Left cardiac atrium (tissue), 4 donors: ENCODE measurements at places on chromosomes 5 and 9. TPM values are rescaled to one million over a fixed set of nuclear protein-coding genes. Genes with fewer than 3 reads are reported as not detected.

GRCh38 chr9:89669361-89669842 is 64.6 kb downstream of the GADD45G start:
- DNase-seq: no peak

GRCh38 chr5:40292006-40292405 is 387.7 kb upstream of the PTGER4 start:
- no peak for DNase-seq

GRCh38 chr9:119298076-119298853 is 71.0 kb downstream of the BRINP1 start:
- no peak for DNase-seq

DNA sequence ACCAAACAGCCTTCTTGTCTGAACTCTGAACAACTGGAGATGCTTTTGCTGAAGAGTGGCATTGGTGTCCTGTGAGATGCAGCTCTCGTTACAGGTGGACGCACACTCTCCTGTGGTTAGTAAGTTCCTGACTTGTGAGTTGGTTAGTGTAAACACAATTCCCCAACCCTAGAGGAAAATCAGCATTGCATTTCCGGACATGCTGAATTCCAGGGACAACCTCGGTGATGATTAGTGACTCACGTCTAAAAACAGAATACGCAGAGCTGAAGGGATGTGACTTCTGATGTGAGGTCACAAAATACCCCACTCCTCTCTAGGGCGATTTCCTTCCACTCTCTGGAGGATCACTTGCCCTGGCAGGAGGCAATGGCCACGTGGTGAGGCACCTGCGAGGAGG is 5.0 kb downstream of the OR2V2 start:
- no peak for DNase-seq

DNA sequence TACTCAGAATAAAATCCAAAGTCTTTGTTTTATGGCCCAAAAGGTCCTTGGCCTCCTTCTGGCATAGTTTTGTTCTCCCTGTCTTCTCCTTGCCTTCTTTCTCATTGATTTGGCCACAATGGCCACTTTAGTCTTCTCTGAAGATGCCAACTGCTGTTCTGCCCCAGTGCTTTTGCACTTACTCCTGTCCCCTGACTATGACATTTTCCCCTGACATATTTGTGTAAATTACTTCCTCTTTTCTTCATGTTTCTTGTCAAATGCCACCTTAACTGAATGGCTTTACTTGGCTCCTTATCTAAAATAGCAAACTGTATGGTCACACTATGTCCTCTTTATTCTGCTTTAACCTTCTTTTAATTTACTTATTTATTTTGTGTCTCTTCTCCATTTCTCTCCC is 484.7 kb upstream of the ARRDC3 start:
- no peak for DNase-seq

DNA sequence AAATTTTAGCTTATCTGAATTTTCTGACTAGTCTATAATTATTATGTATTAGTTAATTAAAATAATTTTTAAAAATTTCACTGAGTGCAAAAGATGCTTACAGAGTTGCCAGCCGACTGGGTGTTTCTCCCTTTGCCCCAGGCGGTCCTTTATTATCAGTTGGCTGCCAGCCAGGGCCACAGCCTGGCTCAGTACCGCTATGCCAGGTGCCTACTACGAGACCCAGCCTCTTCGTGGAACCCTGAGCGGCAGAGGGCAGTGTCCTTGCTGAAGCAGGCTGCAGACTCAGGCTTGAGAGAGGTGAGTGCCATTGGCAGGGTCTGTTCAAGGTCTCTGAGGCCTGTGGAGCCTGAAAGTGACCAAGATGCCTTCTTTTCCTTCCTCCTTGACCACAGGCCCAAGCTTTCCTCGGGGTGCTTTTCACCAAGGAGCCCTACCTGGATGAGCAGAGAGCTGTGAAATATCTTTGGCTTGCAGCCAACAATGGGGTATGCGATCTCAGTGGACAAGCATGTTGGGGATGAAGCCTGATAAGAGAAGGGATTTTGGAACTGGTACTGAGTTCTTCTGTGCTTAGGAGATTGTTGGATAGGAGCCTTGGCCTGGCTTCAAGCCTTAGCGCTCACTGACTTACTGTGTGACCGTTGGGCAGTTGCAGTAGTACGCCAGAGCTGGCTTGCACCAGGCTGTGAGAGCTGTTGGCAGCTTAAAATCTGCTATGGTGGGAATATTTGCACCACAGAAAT is 10.6 kb downstream of the DELE1 start:
- peak; percentile 61 for DNase-seq

DNA sequence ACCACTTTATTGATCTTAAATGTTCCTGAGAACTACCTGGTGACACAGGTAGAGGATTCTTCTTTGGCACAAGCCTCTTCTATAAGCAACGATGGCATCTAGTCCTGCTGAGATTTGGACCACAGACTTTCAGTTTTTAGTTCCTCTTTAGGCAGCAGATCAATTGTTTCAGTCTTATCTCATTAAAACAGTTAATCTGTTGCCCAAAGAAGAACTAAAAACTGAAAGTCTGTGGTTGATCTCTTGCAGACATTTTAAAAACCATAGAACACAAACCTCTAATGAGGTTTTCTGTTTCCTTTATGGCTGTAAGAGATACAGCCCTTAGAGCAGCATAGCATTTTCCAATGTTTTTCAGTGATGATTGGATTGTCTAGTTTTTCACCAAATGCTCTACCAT is 480.9 kb downstream of the MTRR start:
- no peak for DNase-seq

- no peak for DNase-seq
Measured at GRCh38 chr5:171422495-171422894, 3.0 kb downstream of the FGF18 start.

DNA sequence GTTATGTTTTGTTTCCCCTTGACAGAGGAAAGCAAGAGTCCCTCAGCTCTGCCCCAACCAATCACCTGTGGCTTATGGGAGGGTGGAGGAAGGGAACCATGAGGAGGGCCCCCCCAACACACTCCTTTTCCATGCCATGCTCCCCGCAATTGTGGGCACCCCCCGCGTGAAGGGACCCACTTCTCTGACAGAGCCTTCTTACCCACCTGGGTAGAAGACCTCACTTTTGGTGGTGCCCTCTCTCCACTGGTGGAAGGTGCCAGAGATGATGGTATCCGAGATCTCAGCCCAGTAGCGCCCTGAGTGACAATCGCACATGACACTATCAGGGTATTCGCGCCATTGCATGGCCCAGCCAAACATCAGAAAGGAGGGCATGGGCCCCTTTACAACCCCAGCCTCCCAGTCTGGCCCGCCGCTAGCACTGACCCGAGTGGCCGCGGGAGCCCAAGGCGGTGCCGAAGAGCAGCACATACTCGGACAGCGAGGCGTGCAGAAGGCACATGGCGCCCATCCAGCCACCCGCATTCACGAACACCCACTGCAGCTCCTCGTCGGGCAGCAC is 714 bp downstream of the SIGMAR1 start:
- DNase-seq: no peak

GRCh38 chr5:1210832-1211251 is 9.4 kb downstream of the SLC6A19 start:
- DNase-seq: no peak

DNA sequence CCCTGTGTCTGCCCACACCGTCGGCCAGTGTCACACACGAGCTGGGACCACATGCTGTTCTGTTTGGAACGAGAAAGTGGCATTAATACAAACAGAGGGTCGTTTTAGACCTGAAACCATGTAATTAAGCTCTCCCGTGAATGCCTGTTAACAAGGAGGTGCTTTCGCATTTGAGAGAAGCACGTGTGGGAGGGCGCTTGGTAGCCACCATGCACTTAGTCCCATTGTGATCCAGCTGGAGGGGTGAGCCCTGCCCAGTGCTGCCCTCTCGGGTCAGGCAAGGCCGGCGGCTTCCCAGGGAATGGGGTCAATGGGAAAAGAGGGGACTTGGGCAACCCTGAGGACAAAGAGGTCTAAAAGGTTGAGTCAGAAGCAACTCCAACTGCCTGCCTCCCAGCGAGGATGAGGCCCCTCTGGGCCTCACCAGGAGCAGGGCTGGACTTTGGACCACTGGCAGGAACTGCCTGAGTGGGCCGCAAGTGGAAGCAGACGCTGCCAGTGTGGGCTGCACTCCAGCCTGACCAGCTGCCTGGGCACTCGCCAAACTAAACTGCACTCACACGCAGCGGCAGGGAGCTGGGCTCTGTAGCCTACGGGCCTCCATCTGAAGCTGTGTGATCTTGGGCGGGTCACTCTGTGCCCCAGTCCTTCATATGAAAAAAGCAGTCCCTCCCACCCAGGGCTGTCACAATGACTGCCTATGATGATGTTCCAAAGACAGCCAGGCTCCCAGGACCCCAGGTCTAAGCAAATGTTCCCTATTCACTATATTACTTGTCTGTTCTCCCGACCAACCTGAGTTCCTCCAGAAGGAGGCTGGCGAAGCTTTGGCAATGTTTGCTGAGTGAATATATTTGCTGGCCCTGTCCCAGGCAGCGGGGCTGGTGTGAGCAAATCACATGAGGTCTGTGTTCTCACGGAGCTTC is 195.7 kb downstream of the CDK5RAP2 start:
- peak; percentile 50 for DNase-seq

GRCh38 chr9:5917888-5918287 is 27.2 kb downstream of the MLANA start:
- DNase-seq: no peak

DNA sequence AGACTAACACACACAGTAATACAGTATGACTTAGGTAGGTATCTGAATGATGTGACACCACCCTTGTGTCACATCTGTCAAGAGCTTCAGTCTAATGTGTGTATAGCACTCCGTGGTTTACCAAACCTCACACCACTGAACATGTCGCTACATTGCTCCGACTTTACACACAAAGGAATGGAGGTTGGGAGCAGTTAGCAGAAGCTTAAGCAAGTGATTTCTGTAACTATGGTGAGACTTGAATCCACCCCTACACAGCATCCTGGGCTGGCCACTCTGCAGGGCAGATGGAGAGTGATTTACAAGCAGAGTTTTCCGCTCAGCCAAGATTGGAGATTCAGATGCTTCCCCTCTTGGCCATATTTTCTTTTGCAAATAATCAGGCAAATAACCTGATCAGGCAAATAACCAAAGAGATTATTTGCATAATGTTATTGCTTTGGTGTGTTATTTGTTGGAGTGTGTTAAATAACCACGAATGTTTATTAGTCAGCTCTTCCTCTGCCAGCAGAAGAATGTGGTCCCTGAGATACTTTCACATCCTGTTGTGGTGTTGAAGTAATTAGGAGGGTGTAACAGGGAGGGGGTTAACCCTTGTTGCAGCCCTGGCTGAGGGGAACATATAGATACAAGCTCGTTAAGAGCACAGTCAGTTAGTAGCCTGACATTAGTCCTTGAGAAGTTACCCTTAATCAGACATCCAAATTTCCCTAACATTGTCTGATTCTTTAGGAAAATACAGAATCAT is 92.8 kb downstream of the SNX18 start:
- DNase-seq: no peak

DNA sequence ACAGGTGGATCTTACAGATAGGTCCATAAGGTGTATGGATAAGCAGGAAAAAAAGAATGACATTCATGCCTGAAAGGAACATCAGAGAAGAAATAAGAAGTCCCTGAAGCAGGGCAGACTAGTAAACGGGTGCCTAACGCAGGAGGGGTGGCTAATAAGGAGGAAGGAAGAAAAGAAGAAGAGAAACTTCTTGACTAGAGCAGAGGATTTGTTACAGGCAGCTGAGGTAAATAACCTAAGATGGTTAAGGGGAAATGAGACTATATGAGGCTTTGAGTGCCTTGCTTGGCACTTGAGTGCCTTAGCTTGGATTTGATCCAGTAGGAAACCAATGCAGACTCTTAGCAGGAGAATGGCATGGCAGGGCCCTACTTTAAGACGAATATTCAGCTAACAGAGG is 313.5 kb upstream of the PDE4D start:
- no peak for DNase-seq

GRCh38 chr5:55066277-55066676 is 36.2 kb upstream of the GZMA start:
- no peak for DNase-seq

DNA sequence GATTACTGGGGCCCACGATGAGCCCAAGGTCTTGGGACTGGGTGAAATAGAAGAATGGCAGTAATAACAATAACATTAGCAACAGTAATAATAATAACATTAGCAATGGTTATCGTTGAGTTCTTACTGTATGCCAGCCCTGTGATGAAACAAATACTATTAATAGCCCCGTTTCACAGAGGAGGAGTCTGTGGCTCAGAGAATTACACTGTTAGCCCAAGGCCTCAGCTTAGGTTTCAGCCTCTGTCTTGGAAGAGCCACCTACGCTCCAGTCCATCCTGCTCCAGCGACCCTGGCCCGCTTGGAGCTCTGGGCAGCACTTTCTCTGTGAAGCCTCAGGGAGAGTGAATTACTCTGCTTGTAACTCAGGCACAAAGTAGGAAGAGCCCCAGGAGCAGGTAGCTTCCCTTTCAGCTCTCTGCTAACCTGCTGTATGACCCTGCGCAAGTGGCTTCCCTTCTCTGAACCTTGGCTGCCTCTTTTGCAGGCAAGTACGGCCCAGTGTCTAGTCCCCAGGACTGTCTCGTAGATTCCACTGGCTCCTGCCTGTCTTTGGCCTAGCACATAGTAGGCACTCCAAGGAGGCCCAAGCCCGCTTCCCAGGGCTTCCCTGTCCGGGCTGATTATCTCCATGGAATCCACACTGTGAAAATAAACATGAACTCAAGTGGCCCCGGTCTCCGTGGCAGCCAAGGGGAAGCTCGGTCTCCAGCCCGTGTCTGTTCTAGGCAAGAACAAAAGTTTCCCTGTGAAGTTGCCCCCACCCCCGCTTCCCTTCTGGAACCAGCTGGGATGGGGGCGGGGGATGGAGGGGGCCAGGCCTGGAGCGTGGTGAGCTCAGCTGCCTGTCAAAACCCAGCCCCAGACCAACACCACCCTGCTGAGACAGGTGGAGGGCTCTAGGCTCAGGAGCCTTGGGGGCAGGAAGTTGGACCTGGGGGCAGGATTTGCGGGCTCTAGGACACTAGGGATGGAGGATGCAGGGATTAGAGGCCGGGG is 26.2 kb upstream of the LMX1B start:
- DNase-seq: peak; percentile 89

SNCB gene
- total RNA-seq: 1.3 TPM

NPR2 gene
- total RNA-seq: 24.3 TPM

GCNT4 gene
- 0.55 TPM for total RNA-seq

NR2F1-AS1 gene
- 11.9 TPM for total RNA-seq

TSLP gene
- 2.8 TPM for total RNA-seq

C8G gene
- total RNA-seq: 3.5 TPM

PCDHGB4 gene
- 4.4 TPM for total RNA-seq

BHMT gene
- 0.44 TPM for total RNA-seq

MLANA gene
- not detected for total RNA-seq

PCDHB11 gene
- total RNA-seq: 1.8 TPM

CYLC2 gene
- not detected for total RNA-seq

MRPS2 gene
- 32.6 TPM for total RNA-seq

SPATA31C1 gene
- total RNA-seq: not detected
